ENCODE measurements at places on chromosomes 7 and 10. TPM values are rescaled to one million over a fixed set of nuclear protein-coding genes. Genes with fewer than 3 reads are reported as not detected.

GARIN1A gene
- 2.1 TPM for total RNA-seq

- H3K4me1 ChIP-seq: peaks cover 40% of the 10 kb centered on the region
- H3K27me3 ChIP-seq: no peaks in the 10 kb centered on the region
- peak overlapping the region; percentile 27 for H3K27ac ChIP-seq
- DNase-seq: peak; percentile 78
- H3K36me3 ChIP-seq: peaks cover 34% of the 10 kb centered on the region
Measured at GRCh38 chr7:66150471-66150870, 35.8 kb downstream of the CRCP start.

MRPS24 gene
- total RNA-seq: 69.0 TPM

- no peak overlapping the region for H3K27ac ChIP-seq
- no peak for DNase-seq
- no peak overlapping the region for H3K4me3 ChIP-seq
- H3K36me3 ChIP-seq: no peaks in the 10 kb centered on the region
- no peaks in the 10 kb centered on the region for H3K4me1 ChIP-seq
Measured at GRCh38 chr10:113651021-113651420, 12.8 kb downstream of the NRAP start.

- H3K27me3 ChIP-seq: no peaks in the 10 kb centered on the region
- no peak overlapping the region for H3K27ac ChIP-seq
- no peak for DNase-seq
- no peak overlapping the region for H3K4me3 ChIP-seq
- H3K36me3 ChIP-seq: no peaks in the 10 kb centered on the region
- H3K4me1 ChIP-seq: peaks cover 13% of the 10 kb centered on the region
Measured at GRCh38 chr10:113097036-113097435, 147.0 kb downstream of the TCF7L2 start.

MUC3A gene
- total RNA-seq: not detected

- H3K27ac ChIP-seq: no peak overlapping the region
- peaks cover 51% of the 10 kb centered on the region for H3K27me3 ChIP-seq
- DNase-seq: no peak
- H3K36me3 ChIP-seq: no peaks in the 10 kb centered on the region
- no peak overlapping the region for H3K4me3 ChIP-seq
- no peaks in the 10 kb centered on the region for H3K4me1 ChIP-seq
Measured at GRCh38 chr10:133034092-133034491, 53.6 kb upstream of the ADGRA1 start.

DNA sequence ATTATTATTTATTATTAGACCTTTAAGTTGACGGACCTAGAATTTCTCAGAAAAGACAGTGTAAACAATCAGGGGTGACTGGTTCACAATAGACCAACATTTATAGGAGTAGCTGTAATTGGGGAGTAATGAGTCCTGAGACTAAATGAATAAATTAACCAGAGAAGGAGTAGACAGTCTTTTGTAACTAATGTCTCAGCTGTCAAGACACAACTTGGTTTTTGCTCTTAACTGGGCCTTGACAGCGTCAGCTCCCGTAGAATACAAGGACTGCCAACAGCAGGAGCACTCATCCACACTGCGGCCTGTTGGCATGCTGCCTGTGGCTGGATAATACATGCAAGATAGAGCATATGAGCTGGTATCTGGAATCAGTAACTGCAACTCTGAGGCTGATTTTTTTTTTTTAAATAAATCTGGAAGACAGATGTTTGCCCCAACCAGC, 123.9 kb downstream of the CACNA2D1 start:
- H3K27me3 ChIP-seq: no peaks in the 10 kb centered on the region
- peak; percentile 2 for DNase-seq
- peaks cover 17% of the 10 kb centered on the region for H3K36me3 ChIP-seq

- no peak overlapping the region for H3K4me3 ChIP-seq
- H3K36me3 ChIP-seq: no peaks in the 10 kb centered on the region
- H3K27me3 ChIP-seq: no peaks in the 10 kb centered on the region
- H3K27ac ChIP-seq: no peak overlapping the region
- H3K4me1 ChIP-seq: no peaks in the 10 kb centered on the region
Measured at GRCh38 chr10:2798336-2799022, 268.9 kb upstream of the PFKP start.

LAMB1 gene
- total RNA-seq: 410 TPM

GRCh38 chr10:5549462-5550249, 24.9 kb downstream of the CALML3 start:
- no peak overlapping the region for H3K4me3 ChIP-seq
- peaks cover 71% of the 10 kb centered on the region for H3K4me1 ChIP-seq

- no peaks in the 10 kb centered on the region for H3K4me1 ChIP-seq
- no peak overlapping the region for H3K27ac ChIP-seq
- no peaks in the 10 kb centered on the region for H3K36me3 ChIP-seq
- DNase-seq: no peak
- H3K27me3 ChIP-seq: peaks cover 76% of the 10 kb centered on the region
- H3K4me3 ChIP-seq: no peak overlapping the region
Measured at GRCh38 chr10:100683545-100684300, 61.7 kb upstream of the PAX2 start.

DNA sequence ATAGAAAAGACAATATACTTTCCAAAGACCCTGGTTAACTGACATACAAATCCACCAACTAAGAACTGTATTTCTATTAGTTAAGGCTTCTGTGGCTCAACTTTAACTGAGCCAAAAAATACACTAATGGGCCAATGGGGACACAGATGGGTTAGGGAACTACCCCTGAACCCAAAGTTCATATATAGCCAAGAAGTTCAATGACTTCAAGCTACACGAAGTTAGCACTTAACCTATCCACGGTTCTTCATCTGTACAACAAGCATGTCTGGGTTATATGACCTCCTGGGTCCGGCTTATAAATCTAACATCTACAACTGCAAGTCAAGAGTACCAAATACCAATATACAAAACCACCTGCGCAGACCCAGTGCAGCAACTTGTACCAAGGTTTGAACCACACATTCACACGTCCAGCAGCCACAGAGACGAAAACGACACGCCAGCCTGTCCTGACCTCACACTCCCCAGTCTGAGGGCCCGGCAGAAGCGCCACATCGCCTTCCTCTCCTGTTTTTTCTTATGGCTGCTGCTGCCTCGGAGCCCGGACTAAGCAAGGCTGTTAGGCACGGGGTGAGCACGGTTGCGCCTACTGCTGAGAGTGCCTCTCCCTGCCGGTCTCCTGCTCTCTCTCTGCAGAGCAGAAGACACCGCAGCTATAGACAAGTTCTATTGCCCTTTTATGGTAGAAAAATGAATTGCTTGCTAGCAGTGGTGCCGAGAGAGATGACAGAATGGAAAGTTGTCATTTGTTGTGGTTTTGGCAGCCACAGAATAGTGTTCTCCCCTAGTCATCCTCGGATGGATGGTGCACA, 86.3 kb downstream of the RNF216 start:
- H3K27ac ChIP-seq: peak overlapping the region; percentile 99
- DNase-seq: no peak
- H3K27me3 ChIP-seq: no peaks in the 10 kb centered on the region
- peaks cover 6% of the 10 kb centered on the region for H3K36me3 ChIP-seq

DNA sequence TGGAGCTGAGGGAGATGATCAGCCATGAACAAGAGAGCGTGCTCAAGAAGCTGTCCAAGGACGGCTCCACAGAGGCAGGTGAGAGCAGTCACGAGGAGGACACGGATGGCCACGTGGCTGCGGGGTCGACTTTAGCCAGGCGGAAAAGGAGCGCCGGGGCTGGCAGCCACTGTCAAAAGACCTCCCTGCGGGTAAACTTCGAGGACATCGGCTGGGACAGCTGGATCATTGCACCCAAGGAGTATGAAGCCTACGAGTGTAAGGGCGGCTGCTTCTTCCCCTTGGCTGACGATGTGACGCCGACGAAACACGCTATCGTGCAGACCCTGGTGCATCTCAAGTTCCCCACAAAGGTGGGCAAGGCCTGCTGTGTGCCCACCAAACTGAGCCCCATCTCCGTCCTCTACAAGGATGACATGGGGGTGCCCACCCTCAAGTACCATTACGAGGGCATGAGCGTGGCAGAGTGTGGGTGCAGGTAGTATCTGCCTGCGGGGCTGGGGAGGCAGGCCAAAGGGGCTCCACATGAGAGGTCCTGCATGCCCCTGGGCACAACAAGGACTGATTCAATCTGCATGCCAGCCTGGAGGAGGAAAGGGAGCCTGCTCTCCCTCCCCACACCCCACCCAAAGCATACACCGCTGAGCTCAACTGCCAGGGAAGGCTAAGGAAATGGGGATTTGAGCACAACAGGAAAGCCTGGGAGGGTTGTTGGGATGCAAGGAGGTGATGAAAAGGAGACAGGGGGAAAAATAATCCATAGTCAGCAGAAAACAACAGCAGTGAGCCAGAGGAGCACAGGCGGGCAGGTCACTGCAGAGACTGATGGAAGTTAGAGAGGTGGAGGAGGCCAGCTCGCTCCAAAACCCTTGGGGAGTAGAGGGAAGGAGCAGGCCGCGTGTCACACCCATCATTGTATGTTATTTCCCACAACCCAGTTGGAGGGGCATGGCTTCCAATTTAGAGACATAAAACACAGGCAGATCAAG, 3.3 kb downstream of the GDF2 start:
- peaks cover 11% of the 10 kb centered on the region for H3K27me3 ChIP-seq
- peak; percentile 56 for DNase-seq
- no peak overlapping the region for H3K4me3 ChIP-seq
- H3K4me1 ChIP-seq: no peaks in the 10 kb centered on the region
- no peaks in the 10 kb centered on the region for H3K36me3 ChIP-seq

- H3K27ac ChIP-seq: no peak overlapping the region
- no peak overlapping the region for H3K4me3 ChIP-seq
- H3K27me3 ChIP-seq: no peaks in the 10 kb centered on the region
- DNase-seq: peak; percentile 94
Measured at GRCh38 chr10:124005991-124006392, 87.4 kb downstream of the CHST15 start.

- H3K27me3 ChIP-seq: no peaks in the 10 kb centered on the region
- H3K36me3 ChIP-seq: no peaks in the 10 kb centered on the region
- no peak overlapping the region for H3K4me3 ChIP-seq
- DNase-seq: no peak
- H3K27ac ChIP-seq: no peak overlapping the region
Measured at GRCh38 chr10:130812381-130813148, 499.0 kb downstream of the TCERG1L start.

DNA sequence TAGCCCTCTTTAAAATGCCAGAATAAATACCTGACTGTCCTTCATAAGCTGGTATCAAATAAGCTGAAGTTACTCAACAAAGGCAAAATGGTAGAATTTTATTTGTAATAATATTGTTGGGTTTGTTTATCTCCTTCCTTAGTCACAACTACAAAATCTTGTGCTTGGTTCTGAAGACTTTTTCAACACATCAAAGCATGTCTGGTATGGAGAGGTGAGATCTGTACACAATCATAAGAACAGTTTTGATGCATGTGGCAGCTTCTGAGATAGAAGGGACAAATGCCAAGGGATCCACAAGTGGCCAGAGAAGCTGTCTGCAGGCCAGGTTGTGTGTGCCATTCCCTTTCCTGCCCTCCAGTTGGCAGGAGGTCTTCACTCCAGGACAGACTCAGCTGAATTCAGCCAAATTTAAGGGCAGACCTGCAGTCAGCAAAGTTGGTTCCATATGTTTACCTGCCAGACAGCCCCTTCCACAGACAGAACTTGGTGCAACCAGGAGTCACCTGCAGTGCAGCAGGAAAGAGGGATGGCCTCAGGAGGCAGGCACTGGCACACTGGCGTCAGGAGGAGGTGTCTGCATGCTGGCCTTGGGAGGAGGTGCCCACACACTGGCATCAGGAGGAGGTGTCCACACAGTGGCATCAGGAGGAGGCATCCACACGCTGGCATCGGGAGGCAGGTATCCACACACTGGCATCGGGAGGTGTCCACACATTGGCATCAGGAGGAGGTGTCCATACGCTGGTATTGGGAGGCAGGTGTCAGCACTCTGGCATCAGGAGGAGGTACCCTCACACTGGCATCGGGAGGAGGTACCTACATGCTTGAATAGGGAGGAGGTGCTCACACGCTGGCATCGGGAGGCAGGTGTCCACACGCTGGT, 93.1 kb upstream of the IKZF1 start:
- H3K4me1 ChIP-seq: no peaks in the 10 kb centered on the region
- H3K4me3 ChIP-seq: no peak overlapping the region
- H3K27me3 ChIP-seq: no peaks in the 10 kb centered on the region
- H3K27ac ChIP-seq: no peak overlapping the region
- no peak for DNase-seq
- H3K36me3 ChIP-seq: no peaks in the 10 kb centered on the region

TRIM50 gene
- total RNA-seq: not detected

All from osteoblast (primary cell).